ENCODE measurements at places on chromosomes 5 and 9. TPM values are rescaled to one million over a fixed set of nuclear protein-coding genes. Genes with fewer than 3 reads are reported as not detected.

Gene PCDHGB1
- 3.0 TPM for total RNA-seq

DNA sequence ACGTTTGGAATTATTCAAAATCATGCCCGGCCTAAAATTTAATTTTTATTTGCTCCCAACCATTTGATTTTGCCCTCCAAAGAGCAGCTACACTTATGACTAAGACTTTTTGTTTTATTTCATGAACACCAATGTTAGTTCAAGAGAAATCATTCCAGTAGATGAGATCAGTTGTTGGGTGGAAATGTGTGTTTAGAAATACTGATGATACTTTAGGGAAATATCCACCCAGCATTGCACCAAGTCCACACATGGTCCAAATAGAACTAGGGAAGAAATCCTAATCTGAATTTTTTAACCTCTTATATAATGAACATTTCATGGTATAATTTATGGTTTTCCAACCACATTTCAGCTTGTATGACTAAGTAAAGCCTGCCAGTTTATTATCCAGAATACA, 28.3 kb upstream of the GOLPH3 start:
- no peak for DNase-seq

DNA sequence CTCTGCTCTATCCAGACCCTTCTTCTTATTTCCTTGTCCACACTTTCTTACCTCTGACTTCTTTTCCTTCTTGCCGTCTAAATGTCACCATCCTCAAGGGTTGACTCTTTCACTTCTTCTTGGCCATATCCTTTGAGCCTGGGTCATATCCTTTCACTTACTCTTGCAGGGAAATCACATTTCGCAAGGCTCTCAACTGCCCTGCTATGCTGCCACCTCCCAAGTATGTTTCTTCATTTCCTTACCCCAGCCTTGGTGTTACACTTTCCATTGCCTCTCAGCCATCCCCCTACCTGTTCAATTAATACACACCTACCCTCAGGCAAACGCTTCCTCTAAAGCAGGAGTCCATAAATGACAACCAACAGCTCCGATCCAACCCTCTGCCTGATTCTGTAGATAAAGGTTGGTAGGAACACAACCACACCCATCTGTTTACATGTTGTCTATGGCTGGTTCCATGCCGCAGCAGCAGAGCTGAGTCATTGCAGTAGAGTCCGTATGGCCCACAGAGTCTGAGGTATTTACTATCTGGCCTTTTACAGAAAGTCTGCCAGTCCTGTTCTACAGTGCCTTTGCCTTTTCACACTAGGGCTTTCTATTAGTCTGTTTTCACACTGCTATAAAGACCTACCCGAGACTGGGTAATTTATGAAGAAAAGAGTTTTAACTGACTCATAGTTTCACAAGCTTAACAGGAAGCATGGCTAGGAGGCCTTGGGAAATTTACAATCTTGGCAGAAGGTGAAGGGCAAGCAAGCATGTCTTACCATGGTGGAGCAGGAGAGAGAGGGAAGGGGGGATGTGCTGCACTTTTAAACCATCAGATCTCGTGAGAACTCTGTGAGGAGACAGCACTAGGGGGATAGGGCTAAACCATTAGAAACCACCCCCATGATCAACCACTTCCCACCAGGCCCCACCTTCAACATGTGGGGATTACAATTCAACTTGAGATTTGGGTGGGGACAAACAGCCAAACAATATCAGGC, 97.9 kb downstream of the SV2C start:
- DNase-seq = no peak

DNA sequence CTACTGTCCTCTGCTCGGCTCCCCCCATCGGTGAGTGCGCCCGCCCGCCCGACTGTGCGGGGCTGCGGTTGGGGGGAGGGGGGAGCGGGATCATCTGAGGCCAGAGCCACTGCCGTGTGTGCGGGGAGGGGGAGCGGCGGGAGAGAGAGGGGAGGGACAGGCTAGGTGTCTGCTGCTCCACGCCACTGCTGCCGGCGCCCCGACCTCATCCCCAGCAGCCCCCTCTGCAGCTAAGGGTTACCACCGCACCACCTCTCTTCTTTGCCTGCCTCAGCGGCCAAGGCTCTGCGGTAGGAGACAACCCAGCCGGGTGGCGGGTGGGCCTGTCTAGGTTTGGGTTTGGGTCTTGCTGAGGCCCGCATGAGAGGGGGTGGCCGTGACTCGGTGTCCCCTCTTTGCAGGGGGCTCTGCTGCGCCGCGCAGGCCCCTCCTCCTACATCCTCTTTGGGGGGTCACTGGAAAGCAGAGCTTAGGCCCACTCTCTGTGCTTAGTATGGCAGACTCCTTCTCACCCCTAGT, 670 bp upstream of the PURA start:
- DNase-seq = peak; percentile 48

DNA sequence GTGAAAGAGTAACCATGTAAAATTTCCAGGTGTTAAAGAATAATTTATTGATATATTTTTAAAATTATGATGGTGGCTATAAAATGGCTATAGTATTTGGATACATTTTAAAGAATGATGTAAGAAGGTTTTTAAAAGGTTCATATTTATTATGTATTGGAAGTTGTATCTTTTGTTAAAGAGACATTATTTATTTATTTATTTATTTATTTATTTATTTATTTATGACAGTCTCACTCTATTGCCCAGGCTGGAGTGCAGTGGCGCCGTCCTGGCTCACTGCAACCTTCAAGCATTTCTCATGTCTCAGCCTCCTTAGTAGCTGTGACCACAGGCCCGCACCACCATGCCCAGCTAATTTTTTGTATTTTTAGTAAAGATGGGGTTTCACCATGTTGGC, 89.5 kb upstream of the LHFPL2 start:
- DNase-seq = no peak

DNA sequence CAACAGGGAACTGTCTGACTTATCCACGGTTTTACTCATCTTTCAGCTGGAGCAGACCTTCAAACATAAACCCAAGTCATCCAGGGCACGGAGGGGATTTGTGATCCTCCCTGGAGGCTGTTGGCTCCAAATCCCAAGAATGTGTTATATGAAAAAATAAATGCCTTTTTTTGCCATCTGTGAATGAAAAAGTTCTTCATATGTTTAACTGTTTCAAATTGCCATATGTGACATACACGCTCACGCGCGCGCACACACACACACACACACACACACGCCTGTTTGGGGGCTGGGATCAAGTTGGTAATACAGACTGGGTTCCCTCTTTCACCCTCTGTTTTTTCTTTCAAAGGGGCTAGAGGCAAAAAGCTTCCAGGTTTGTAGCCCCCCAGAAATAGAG, 164.4 kb upstream of the EFNA5 start:
- no peak for DNase-seq

All from ureter (tissue), 1 donor.